Naive B cell (primary cell): ENCODE measurements at places on chromosomes 5 and 9. TPM values are rescaled to one million over a fixed set of nuclear protein-coding genes. Genes with fewer than 3 reads are reported as not detected.

The LVRN gene
- polyA plus RNA-seq = not detected

The BHMT gene
- polyA plus RNA-seq = not detected

The AQP3 gene
- 1.9 TPM for polyA plus RNA-seq

The TAF9 gene
- polyA plus RNA-seq = 121 TPM

The SLC27A4 gene
- 3.6 TPM for polyA plus RNA-seq

DNA sequence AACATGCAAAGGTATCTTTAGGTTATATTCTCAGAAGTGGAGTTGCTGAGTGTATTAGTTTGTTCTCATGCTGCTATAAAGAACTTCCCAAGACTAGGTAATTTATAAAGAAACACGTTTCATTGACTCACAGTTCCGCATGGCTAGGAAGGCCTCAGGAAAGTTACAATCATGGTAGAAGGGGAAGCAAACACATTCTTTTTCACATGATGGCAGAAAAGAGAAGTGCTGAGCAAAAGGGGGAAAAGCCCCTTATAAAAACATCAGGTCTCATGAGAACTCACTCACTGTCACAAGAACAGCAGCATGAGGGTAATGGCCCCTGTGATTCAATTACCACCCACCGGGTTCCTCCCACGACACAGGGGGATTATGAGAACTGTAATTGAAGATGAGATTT lies 163.6 kb upstream of the PRLR start:
- no peak for DNase-seq

DNA sequence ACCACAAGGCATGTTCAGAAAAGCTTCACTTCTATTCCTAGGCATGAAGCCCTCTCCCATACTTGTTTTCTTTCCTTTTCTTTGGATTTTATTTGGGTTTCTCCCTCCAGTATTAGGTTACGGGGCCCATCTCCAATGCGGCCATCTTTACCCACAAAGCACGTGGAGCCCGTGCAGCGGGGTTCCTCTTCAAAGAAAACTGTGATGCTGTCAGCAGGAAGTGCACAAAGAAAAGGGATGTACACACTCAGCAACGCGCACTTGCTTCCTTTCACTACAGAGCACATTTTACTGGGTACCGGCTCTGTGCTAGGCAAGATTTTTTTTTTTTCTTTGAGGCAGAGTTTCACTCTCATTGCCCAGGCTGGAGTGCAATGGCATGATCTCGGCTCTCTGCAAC lies 106.6 kb downstream of the COL23A1 start:
- peak; percentile 1 for DNase-seq

- DNase-seq = no peak
Measured at GRCh38 chr5:92401-93220, 643 bp downstream of the PLEKHG4B start.

DNA sequence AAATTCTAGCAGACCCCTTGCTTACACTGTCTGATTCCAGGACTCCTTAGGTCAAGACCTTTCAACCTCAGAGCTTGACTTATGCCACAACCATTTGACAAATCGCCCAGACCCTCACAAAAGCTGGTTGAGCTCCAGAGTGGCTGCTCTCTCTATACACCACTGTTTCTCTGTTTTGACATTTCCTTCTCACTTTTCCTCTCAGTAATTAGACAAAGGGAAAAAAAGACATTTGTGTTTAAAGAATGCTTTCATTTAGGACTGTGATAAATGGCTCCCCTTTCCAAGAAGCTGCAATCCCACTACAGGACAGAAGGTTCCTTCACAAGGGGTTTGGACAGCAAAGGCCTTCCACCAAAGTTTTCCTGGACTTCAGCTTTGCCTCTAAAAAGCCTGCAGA lies 601.3 kb downstream of the NR2F1-AS1 start:
- no peak for DNase-seq

- no peak for DNase-seq
Measured at GRCh38 chr9:7360513-7360912, 439.1 kb downstream of the DMAC1 start.

DNA sequence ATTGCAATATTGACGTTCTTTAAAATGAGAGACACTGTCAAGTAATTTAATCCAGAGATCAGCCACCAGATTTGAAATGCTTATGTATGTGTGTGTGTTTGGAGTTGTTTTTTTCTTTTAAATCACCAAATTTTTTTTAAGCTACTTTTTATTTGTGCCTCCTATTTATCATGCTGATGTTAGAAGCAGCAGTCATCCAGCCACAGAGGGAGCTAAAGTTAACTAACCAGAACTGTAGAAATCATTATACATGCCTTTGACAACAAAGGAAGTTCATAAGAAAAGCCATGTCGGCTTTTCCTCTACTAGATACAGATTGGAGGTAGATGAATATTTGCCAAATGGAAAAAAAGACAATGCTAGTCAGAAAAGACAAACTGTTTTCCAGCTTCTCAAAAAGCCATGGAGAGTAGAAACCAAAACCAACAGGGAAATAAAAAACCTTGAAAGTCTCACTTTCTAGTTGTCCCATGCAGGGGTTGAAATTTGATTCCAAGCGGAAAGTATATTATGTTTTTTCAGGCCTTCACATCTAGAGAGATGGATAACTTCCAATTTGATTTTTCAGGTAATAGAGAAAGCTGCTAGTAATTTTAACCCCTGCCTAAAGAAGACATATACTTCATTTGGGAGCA lies 4.5 kb downstream of the PURA start:
- DNase-seq = no peak

DNA sequence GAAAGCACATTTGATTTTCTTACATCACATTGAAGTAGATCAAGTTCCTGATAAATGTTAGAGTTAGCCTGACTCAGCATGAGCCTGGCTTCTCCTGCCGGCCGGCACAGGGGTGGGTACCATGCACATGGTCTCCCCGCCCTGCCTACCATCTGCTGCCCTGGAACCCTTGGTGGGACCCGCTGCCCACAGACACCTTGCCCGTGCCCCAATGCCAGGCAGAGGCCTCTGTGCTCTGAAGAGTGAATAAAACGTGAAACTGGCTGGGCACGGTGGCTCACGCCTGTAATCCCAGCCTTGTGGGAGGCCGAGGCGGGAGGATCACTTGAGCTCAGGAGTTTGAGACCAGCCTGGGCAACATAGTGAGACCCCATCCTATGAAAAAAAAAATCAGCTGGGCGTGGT lies 17.3 kb downstream of the EXD3 start:
- DNase-seq = no peak

DNA sequence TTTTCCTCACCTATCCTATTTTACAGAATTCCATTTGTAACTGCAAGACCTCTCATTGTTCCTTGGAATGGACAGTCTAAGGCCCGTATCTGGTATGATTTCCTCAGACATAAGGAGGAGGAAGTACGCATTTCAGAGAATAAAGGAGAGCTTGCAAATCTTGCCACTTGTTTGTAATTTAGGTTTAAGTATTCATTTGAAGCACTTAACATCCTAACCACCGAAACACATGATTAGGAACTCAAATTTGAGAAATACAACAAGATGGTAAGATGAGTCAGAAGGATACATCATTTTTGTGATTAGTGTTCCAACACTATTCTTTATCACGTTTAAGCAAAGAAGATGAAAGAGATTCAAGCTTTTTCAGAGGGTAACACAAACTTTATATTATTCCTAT lies 3.9 kb upstream of the ZCCHC9 start:
- no peak for DNase-seq

- no peak for DNase-seq
Measured at GRCh38 chr5:148176480-148176879, 8.1 kb downstream of the SPINK14 start.

- DNase-seq = no peak
Measured at GRCh38 chr5:154220625-154221024, 30.1 kb downstream of the GALNT10 start.
